ENCODE measurements at places on chromosomes 4 and X. TPM values are rescaled to one million over a fixed set of nuclear protein-coding genes. Genes with fewer than 3 reads are reported as not detected.

The RTL3 gene
- total RNA-seq, result not detected

The USP17L10 gene
- not detected for total RNA-seq

The FGF13 gene
- total RNA-seq, result not detected

The DDIT4L gene
- total RNA-seq, result not detected

The MAGEB3 gene
- not detected for total RNA-seq

The JAKMIP1 gene
- 0.38 TPM for total RNA-seq

The C4orf50 gene
- not detected for total RNA-seq

The FAM9C gene
- not detected for total RNA-seq

The SHROOM4 gene
- not detected for total RNA-seq

The PAGE2B gene
- total RNA-seq, result not detected

The PDE5A gene
- total RNA-seq, result 1.2 TPM

The SHISA3 gene
- total RNA-seq, result not detected

The PLAC8 gene
- 222 TPM for total RNA-seq

The HMX1 gene
- not detected for total RNA-seq

The FRAS1 gene
- total RNA-seq, result not detected

The ITM2A gene
- total RNA-seq, result 69.7 TPM

The NLRP2B gene
- not detected for total RNA-seq

The MID2 gene
- total RNA-seq, result 19.3 TPM

Data from naive thymus-derived CD8-positive, alpha-beta T cell (primary cell).